Transverse colon (tissue), 4 donors: ENCODE measurements at places on chromosomes 1 and 21.

DNA sequence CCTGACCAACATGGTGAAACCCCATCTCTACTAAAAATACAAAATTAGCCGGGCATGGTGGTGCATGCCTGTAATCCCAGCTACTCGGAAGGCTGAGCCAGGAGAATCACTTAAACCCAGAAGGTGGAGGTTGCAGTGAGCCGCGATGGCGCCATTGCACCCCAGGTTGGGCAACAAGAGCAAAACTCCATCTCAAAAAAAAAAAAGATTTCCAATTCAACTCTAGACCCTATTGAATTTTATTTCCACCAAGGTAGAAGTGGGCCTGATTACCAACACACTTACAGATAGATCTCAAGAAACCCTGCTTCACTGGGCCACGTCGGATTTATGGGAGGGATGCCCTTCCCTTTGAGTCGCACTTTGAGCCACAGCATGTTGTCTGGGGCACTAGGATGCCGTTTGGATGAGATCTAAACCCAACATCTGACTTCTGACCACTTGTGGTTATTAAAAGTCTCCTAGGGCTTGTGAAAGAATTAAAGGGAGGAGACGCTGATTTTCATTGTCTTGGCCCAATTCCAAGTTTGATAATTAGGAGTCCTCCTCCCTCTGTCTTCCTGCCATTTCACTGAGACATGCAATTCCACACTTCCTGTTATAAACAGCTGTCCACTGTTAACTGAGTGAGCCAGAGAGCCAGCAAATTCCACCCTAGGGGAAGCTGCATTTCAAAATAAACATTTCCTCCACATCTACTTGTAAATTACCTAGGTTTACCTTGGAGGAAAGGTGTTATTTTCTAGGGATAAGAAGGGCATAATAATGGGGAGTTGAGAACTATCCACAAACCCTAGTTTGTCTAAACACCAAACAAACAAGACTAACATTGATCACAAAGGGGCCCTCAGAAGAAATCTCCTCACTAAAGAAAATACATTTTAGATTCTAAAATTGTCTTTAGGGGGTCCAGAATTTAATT is 5.2 kb upstream of the RERE start:
- DNase-seq = no peak

GRCh38 chr1:66563094-66563800 is 29.3 kb downstream of the SGIP1 start:
- peak; percentile 13 for DNase-seq

DNA sequence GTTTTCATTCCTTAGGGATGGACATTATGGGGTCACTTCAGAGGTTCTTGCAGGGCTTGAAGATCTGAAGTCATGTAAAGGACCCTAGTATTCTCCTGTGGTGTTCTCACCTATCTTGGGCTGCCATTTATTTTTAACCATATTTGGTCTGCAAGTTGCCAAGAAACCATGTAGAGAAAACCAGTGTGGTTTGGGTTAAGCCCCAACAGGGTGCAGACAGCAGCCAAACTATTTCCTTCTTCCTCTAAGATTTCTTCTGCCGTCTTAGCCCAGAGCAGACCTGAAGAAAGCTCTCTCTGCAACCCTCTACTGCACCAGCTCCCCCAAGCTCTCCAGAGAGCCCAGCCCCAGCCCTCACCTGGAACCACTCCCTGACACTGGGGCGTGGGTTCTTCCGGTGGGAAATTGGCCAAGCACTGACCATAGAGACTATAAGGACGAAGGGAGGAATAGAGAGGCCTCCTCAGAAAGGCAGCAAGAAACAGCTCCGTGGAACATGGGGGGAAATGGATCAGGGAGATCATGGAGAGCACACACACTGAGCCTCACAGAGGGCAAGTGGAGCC is 136.6 kb downstream of the SYF2 start:
- DNase-seq = no peak

DNA sequence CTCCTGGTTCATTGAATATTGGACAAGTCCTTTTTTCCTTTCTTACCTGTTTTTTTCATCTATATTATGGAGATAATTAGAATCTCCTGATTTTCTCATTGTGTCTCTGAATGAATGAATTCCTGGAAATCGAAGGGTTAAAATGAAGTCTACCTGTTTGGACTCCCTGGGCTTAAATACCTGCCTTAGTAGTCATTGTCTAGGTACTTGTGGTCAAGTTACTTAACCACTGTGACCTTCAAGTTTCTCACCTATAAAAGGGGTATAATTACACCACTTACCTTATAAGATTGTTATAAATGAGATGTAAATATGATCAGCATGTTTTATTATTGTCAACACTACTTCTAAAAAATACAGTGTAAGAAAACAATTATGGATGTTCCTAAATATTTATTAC is 9.0 kb upstream of the TBX19 start:
- DNase-seq = no peak

DNA sequence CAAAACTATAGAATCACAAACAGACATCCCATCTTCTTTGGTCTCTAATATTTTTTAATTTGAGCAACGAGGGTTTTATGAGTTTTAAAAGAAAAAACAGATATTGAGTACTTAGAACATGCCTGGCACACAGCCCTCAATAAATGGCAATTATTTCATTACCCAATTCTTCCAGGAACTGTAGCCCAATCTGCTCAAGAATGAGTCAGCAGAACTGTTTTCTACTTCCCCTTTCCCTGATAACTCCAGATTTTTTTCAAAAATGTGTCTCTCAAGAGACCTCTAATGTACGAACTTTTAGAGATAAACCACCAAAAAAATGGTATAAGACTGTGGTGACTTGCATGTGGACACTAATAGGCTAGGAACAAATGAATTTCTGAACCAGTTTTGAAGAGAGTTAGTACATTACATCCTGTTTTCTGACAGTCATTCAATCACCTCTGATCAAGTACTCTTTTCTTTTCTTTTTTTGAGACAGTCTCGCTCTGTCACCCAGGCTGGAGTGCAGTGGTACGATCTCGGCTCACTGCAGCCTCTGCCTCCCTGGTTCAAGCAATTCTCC is 11.5 kb downstream of the ABL2 start:
- no peak for DNase-seq

- no peak for DNase-seq
Measured at GRCh38 chr1:204126956-204127355, 24.9 kb downstream of the ETNK2 start.

GRCh38 chr1:53807916-53808315 is 30.2 kb downstream of the NDC1 start:
- DNase-seq = no peak

DNA sequence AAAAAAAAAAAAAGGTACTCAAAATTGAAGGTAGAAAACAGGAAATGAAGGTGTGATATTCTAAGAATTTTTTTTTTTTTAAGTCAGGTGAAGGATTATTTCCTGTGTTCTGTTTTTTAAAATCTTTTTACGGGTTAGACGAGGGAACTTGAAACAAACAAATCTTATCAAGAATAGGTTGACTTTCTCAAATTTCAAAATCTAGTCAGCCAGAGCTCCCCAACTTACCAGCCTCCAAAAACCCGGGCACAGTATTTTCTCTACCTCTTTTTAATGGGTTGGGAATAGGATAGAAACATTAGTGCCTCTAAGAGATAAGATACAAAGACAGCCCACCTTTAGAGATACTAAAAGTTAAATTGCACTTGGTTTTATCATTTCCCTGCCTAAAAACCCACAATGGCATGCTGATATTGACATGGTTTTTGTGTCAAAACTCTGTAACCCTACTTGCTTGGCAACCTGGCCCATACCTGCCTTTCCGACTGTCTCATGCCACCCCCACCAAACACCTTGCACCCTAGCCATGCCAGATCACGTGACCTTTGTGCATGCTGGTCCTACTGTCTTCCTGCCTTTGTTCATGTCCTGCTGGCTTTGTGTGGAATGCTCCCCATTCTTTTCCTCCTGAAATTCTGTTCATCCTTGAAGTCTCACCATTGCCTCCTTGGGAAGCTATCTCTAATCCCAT is 4.2 kb downstream of the RCAN3 start:
- no peak for DNase-seq

- no peak for DNase-seq
Measured at GRCh38 chr1:198986036-198986435, 347.2 kb downstream of the PTPRC start.

- DNase-seq = no peak
Measured at GRCh38 chr1:82534996-82535395, 734.3 kb downstream of the ADGRL2 start.

GRCh38 chr1:66265796-66266195 is 268.2 kb upstream of the SGIP1 start:
- DNase-seq = no peak
